ENCODE measurements at places on chromosomes 13 and 19. TPM values are rescaled to one million over a fixed set of nuclear protein-coding genes. Genes with fewer than 3 reads are reported as not detected.

PSG4 gene
- total RNA-seq = 0.98 TPM

- no peak for DNase-seq
Observed at GRCh38 chr19:29001141-29001581, 211.8 kb downstream of the UQCRFS1 start.

- no peak for DNase-seq
Observed at GRCh38 chr19:32864318-32865007, 5.1 kb downstream of the SLC7A9 start.

GRCh38 chr19:8320564-8321066 lies 560 bp downstream of the NDUFA7 start:
- DNase-seq = no peak

GRCh38 chr13:114122591-114123211 lies 9.7 kb downstream of the RASA3 start:
- no peak for DNase-seq

NLRP9 gene
- not detected for total RNA-seq

DNA sequence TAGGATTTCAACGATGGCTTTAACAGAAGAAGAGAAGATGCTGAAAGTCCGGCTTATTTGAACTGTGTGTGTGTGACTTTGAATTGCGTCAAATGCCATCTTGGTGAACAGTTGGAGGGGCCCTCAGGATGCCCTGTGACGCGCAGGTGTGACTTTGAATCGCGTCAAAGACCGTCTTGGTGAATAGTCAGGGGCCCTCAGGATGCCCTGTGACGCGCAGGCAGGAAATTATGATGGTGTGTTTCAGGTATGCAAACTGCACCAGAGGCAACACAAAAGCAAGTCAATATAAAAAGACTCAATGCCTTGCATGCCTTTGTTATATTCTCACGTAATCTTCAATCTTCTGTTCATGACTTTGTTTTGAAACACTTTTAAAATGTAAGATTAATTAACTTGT lies 29.2 kb downstream of the ATP11A start:
- DNase-seq = no peak

DNA sequence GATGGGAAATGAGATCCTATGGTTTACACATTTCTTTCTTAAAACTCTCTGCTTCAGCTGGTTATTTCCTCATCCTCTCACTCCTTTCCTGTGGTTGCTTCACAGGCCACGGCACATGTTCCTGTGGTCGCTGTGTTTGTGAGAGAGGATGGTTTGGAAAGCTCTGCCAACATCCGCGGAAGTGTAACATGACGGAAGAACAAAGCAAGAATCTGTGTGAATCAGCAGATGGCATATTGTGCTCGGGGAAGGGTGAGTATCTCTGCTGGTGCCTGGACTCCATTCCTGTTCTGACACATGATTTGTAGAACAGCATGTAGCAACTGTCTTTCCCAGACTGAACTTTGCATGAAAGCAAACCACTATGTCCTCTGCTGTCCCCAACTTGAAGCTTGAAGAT lies 254.2 kb downstream of the ITGBL1 start:
- DNase-seq = peak; percentile 99

DNA sequence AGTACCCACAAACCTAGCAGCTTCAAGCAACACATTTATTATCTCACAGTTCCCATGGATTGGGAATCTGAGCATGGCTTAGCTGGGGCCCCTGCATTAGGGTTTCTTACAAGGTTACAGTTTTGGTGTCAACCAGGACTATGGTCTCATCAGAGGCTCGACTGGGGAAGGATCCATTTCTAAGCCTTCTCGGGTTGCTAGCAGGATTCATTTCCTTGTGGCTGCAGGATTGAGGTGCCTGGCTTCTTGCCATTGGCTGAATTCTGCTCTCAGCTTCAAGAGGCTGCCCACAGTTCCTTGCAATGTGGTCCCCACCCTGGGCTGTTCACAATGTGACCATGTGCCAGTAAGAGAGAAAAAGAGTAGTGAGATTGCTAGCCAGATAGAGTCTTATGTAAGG lies 26.7 kb downstream of the ZNRF4 start:
- DNase-seq = no peak

LPAR2 gene
- total RNA-seq = 1.4 TPM

FAM174C gene
- 51.8 TPM for total RNA-seq

CRTC1 gene
- 2.0 TPM for total RNA-seq

DNA sequence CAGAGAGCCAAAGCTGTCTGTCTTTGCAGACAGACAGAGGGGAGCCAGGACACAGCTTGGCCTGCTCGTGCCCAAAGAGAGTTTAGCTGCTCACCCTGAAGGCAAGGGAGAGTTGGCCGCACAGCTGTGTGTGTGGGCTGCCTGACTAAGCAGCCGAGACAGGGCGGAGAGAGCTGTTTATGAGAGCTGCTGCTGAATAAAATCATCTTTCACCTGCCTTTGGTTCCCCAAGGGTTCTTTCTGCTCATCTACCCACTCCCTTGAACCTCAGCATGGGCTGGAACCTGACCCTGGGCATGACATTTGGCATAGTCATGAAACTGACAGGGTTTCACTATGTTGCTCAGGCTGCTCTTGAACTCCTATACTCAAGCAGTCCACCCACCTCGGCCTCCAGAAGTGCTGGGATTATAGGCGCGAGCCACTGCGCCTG lies 98.2 kb downstream of the RBM26 start:
- peak; percentile 68 for DNase-seq

ZSWIM9 gene
- 2.9 TPM for total RNA-seq

GRCh38 chr13:36341718-36342117 lies 4.5 kb downstream of the SPART start:
- peak; percentile 45 for DNase-seq

DNA sequence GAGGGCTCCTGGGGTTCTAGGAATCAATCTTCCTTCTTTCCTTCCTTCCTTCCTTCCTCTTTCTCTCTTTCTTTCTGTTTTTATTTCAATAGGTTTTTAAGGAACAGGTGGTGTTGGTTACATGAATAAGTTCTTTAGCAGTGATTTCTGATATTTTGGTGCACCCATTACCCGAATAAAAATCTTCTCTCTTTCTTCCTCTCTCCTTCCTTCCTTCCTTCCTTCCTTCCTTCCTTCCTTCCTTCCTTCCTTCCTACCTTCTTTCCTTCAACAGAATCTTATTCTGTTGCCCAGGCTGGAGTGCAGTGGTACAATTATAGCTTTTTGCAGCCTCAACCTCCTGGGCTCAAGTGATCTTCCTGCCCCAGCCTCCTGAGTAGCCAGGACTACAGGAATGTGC lies 16.0 kb upstream of the URI1 start:
- DNase-seq = no peak

DNA sequence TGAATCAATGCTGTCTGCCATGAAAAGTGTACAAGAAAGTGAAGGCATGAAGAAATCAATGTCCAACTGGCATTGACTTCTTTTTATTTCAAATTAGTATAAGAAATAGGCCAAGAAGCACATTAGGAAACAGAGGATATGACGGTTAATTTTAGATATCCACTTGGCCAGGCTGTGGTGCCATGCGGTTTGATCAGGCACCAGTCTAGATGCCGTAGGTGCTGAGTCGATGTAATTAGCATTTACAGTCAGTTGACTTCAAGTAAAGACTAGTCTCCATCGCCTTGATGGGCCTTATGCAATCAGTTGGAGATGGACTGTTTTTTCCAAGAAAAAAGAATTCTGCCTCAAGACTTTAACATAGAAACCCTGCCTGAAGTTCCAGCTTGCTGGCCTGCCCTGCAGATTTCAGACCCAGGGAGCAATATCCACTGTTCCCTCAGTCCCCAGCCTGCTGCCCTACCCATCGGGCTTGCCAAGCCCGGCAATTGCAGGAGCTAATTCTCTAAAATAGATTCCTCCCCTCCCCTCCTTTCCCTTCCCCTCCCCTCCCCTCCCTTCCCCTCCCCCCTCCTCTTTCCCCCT lies 120.5 kb upstream of the PEG3 start:
- DNase-seq = no peak

FGF22 gene
- total RNA-seq = not detected

- DNase-seq = peak; percentile 16
Observed at GRCh38 chr13:95676105-95676761, 706 bp upstream of the DNAJC3 start.

GRCh38 chr19:40191836-40192646 lies 815 bp downstream of the MAP3K10 start:
- peak; percentile 21 for DNase-seq

DNA sequence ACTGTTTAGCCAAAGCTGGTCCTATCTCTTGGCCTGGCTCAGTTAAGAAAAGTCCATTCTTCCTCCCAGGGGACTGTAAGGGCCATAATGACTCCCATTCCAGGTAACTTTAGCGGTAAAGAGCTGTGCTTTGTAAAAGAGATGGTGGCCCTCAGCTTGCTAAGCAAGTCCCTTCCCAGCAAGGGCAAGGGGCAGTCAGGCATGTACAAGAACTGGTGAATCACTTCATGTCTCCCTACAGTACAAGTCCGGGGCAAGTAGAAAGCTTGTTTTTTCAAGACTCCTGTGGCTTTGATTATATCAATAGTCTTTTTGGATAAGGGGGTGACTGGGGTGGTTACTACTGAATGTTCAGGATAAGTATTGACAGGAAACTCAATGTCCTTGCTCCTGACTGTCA lies 88.9 kb downstream of the SLC25A15 start:
- no peak for DNase-seq
